CD4-positive, alpha-beta T cell treated with Interleukin-10 for 1 hour (primary cell): ENCODE measurements at places on chromosomes 5 and 9.

GRCh38 chr9:122190597-122191381 lies 31.1 kb downstream of the MORN5 start:
- no peak for DNase-seq

DNA sequence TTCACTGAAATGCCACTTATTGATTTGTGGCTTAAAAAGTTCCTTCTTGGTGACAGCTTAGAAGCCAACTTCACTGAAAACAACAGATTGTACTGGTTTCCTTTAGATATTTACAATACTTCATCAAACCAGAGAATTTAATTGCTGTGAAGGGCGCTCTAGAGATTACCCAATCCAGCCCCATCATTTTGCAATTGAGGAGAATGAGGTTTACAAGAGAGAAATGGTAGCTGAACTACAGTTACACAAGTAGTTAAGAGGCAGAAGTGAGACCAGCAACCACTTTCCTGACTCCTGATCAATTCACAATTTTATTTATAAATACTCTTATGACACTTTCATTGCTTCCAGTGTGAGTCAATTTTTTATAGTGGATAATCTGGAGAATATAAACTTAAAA lies 103.5 kb upstream of the APC start:
- DNase-seq = no peak

DNA sequence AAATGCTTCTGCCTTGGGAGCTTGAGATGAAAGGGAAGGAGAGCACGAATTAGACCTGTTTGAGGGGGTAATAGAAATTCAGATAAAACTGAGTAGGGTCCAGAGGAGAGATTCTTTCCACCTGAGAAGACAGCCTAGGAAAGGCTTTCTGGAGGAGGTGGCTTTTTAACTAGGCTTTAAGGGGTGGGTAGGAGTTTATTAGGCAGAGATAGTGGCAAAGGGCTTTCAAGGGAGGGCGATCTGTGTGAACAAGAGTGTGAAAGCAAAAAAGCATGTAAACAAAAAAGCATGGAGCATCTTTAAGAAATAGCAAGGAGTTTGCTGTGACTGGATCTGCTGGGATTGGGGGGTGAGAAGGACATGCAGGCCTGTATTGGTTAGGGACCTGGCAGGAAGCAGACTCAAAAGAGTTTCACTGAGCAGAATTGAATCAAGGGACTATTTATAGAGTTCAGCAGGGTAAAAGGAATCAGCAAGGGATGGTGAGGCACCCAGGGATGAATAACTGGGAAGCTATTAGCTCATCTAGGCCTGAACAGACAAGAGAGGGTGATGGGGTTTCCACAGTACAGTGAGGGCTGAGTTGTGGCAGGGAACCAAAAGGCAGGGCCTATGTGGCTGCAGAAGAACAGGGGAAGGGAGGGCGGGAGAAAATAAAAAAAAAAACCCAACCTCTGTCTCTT lies 18.8 kb downstream of the SLC1A1 start:
- DNase-seq = no peak

DNA sequence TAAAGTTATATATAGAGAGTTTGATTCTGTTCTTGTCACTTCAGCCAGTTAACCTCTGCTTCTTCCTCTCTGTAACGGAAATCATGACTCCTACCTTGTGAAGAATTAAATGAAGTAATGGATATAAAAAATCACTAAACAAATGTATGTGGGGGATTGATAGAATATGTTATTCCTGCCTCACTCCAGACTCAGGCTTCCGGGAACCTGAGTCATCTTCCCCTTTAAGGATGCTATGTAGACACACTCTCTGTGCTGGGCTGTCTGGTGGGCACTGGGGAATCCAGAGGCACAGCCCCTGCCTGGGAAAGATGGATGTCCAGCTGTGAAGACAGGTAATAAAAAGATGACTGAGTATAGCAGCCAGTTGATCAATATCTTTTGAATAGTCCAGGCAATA lies 77.4 kb downstream of the ZNF618 start:
- DNase-seq = no peak

GRCh38 chr5:16453609-16454008 lies 12.0 kb downstream of the ZNF622 start:
- DNase-seq = no peak

DNA sequence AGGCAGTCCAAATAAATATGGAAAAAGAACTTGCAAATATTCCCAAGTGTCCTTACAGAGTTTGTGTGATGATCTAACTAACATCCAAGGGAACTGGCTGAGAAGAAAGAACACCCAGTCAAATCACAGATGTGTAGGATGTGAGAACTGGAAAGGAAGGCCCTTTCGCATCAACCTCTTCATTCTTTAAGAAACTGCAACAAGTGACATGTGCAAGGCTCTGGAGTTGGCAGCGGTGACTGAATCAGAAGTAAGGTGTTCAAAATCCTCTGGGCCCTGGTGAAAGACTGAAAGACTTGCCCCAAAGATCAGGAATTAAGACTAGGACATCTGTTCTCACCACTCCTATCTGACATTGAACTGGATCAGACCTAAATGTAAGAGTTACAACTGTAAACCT lies 88.7 kb downstream of the RAPGEF1 start:
- no peak for DNase-seq

GRCh38 chr5:150106674-150107426 lies 20.5 kb upstream of the CSF1R start:
- no peak for DNase-seq

DNA sequence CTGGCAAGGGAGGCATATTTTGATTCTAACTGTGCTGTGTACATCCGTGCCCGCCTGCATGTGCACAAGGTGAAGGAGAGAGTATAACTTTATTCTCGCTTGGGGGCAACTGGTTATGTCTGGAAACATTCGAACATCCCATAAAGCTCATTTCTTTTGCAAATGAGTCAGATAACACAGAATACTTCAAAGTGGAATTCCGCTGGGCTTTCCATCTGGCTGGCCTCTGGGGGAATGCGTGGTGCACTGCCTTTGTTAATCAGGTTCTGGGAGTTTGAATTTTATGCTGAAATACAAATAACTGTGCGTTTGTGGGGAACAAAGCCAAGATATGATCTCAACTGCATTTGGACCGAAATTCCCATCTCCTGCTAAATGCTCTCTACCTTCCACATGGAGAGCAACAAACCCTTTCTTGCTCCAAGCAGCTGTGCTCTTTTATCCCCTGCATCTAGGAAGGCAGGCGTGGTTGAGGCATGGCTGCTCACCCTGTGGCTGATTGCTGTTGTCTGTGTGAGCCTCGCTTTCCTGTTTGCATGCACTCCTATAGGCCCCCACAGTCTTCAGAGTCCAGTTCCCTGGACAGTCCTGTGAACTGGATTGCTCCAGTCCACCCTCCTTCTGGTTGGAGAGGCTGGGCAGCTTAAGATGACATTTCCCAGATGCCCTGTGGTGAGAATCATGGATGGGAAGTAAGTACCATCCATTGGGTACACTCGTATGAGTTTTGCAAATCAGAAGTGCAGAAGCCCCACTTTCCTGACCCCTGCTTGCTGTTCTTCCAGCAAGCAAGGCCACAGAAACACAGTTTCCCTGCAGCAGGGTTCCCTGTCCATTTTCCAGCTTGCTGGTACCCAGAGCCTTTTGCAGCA lies 82.9 kb upstream of the ALDH1B1 start:
- no peak for DNase-seq

DNA sequence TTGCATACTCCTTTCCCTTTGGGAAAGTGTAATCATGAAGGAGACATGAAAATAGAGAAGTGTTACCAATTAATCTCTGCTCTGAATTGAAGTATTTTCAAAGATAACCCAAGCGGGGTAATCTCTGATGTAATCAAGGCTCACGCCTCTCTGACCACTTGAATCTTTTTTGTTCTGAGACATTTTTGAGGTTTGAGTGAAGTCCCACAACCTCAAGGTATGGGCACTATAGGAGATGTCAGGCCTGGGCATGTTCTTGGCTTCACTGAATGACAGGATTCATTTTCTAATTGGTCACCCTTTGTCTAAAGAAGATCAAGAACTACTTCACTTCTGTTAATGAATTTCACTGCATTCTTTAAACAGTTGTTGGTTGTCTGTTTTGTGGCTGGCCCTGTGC lies 23.7 kb downstream of the ENHO start:
- DNase-seq = no peak

DNA sequence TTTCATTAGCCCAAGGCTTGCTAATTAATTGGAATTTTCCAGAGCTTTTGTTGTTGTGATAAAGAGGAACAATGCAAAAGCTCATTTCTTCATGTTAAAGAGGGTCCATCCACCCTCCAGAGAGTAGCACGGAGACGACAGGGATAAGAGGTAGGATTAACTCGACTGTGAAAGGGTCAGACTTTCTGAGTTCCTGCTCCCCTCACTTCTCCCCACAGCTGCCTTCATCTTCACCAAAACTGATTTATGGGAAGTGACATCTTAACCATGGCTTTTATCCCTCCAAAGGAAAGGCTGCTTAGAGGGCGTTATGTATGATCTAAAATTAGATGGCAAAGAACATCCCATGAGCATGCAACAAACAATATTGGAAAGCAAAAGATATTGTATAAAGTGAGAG lies 135.5 kb downstream of the GLIS3 start:
- no peak for DNase-seq

DNA sequence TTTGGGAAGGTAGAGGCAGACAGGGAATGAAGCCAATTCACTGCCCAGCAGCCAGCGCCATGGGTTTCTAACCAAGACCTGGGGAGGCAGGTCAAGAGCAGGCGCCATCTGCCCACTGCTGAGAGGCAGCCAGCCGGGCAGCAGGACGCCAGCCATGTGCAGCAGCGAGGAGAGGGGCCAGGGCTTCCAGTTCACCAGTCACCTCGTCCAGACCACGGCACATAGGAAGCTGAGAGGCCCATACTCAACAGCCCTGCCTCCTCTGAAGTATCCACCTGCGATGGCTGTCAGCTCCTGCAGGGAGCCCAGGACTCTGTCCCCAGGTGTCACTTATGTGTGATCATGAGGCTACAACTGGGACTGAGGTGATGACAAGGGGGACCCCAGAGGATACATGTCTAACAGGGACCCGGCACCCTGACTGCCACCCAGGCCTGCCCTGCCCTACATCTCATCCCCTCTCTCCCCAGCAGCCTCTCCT lies 30.1 kb downstream of the IPPK start:
- no peak for DNase-seq

GRCh38 chr5:157166214-157167213 lies at the start of gene GARIN3:
TSS of gene GARIN3 (minus strand) at chr5:157166264. CDS start at chr5:157166168, 96 bp downstream.
- peak; percentile 44 for DNase-seq

GRCh38 chr5:94849324-94849723 lies 230.9 kb downstream of the SLF1 start:
- DNase-seq = no peak

DNA sequence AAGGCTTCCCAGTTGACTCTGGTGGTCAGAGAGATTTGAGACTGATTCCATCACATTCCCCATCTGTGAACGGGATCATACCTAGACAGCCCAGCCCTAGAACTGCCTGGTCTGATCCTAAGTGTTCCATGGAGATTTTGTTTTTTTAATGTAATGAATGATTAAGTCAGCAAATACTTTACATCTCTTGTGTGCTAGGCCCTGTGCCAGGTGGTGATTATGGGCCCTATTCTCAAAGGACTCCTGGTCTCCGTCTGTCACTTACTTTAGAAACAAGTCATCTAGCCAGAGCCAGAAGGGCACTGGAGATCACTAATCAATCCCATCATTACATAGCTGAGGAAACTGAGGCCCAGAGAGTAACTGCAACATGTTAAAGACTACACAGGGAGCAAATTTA lies 1.1 kb upstream of the GPX3 start:
- no peak for DNase-seq

GRCh38 chr5:2075365-2075764 lies 192.6 kb upstream of the IRX4 start:
- DNase-seq = no peak

GRCh38 chr5:168482361-168482760 lies 3.9 kb upstream of the RARS1 start:
- DNase-seq = no peak

DNA sequence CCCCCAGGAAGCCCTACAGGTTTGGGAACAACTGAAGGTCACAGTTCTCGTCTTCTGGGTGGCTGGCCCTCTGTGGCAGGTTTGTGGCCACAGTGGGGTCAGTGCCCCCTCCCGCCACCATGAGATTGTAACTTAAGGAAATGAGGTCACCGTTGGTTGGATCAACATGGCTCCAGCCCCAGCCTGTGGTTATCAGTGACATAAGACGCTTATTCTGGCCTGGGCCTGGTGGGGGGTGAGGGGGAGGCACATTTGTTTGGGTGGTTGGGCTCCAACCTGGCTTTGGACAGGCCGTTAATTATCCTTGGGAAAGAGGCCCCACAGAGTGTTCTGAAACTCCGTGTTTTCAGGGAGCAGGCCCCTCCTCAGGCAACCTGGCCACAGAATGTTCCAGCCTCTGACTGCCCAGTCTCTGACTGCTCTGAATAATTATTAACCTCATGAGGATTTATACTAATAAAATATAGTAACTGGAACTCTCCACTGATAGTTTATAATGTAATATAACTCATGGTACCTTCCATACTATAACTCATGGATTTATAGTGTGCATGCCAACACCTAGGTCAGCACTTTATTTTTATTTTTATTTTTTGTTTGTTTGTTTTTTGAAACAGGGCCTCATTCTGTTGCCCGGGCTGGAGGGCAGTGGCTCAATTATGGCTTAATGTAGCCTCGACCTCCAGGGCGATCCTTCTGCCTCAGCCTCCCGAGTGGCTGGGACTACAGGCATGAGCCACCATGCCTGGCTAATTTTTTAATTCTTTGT lies 58.0 kb upstream of the RPL26L1 start:
- DNase-seq = no peak

GRCh38 chr5:58044166-58044565 lies 415.7 kb downstream of the PLK2 start:
- no peak for DNase-seq

- no peak for DNase-seq
Measured at GRCh38 chr5:107705402-107706014, 34.8 kb upstream of the EFNA5 start.

DNA sequence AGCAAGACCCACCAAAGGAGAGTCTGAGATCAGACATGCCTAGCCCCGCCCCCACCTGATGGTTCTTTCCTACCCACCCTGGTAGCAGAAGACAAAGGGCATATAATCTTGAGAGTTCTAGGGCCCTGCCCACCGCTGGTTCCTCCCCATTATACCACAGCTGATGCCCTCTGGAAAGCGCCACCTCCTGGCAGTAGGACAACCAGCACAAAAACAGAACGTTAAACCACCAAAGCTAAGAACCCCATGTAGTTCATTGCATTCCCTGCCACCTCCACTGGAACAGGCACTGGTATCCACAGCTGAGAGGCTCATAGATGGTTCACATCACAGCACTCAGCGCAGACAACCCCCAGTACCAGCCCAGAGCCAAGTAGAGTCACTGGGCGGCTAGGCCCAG lies 81.2 kb upstream of the TRPC7 start:
- no peak for DNase-seq

DNA sequence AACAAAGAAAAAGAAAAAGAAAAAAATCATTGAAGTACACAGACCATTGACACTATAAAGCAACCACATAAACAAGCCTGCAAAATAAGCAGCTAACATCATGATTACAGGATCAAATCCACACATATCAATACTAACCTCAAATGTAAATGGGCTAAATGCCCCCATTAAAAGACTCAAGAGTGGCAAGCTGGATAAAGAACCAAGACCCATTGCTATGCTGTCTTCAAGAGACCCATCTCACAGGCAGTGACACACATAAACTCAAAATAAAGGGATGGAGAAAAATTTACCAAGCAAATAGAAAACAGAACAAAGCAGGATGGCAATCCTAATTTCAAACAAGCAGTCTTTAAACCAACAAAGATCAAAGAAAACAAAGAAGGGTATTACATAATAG lies 15.7 kb upstream of the FBN2 start:
- no peak for DNase-seq
